Endodermal cell (in vitro differentiated cells): ENCODE measurements at places on chromosomes 11 and 22. TPM values are rescaled to one million over a fixed set of nuclear protein-coding genes. Genes with fewer than 3 reads are reported as not detected.
A peak's percentile ranks its signal among the peaks of the same experiment; 100 is the strongest.

Gene CSRP3
- total RNA-seq = not detected in 3 replicates

DNA sequence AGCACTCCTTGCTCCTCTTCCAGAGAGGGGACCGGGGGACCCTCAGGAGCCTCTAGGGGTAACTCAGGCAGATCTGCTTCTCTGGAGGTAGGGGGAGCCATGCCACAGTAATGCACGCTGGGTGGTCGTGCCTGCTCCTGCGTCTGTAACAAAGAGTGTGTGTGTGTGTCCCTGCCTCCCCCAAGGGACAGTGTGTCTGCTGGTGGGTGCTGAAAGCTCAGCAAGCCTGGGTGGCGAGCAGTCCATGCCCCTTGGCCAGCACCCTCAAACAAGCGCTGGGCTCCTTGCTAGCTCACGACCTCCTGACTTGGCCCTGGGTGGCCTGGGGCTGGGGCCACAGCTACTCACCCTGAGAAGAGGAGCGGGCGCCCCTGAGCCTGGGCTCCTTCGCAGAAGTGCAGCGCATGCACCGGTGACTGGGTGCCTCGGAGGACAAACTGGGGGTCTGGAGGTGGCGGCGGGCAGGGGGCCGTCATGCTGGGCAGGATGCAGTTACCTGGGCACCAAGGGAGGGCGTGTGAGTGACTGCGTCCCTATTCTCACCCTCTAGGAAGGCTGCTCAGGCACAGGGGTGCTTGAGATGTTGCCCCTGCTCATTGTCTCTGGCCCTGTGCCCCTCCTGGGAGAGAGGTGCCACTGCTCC lies 33.7 kb downstream of the GNB1L start:
- peak; percentile 54 for DNase-seq
- H3K36me3 ChIP-seq = no peaks in the 10 kb centered on the region
- no peaks in the 10 kb centered on the region for H3K27me3 ChIP-seq
- H3K4me1 ChIP-seq = no peaks in the 10 kb centered on the region
- H3K27ac ChIP-seq = no peak overlapping the region

- H3K27me3 ChIP-seq = no peaks in the 10 kb centered on the region
- DNase-seq = no peak
- H3K27ac ChIP-seq = no peak overlapping the region
- H3K36me3 ChIP-seq = no peaks in the 10 kb centered on the region
Measured at GRCh38 chr11:8674859-8675258, 7.6 kb downstream of the TRIM66 start.

DNA sequence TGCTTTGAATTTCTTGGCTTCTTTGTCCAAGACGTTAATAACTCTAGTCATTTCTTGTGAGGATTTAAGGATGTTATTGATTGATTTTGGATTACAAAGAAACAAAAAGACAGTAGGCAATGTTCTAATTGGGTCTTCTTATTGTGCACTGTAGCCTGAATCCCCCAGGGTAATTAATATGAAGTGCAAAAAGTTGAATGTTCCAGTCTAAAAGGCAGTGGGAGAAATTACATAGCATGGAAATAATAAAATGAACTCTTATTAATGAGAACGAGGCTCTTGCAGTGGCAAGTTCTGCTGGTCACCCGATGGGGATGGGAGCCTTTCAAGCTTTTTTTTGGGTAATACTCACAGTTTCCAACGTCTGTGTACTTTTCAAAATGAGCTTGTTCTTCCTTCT lies 45.6 kb downstream of the UBASH3B start:
- H3K27me3 ChIP-seq = no peaks in the 10 kb centered on the region
- no peak overlapping the region for H3K4me3 ChIP-seq
- no peak for DNase-seq
- no peaks in the 10 kb centered on the region for H3K36me3 ChIP-seq

- no peak overlapping the region for H3K27ac ChIP-seq
- no peak overlapping the region for H3K4me3 ChIP-seq
- no peaks in the 10 kb centered on the region for H3K36me3 ChIP-seq
- H3K27me3 ChIP-seq = peaks cover 18% of the 10 kb centered on the region
- no peaks in the 10 kb centered on the region for H3K4me1 ChIP-seq
Measured at GRCh38 chr22:26901198-26901816, 243.9 kb downstream of the MIAT start.

Gene NAALADL1
- 4.5 to 6.8 TPM (median 5.4 TPM) in 3 replicates for total RNA-seq

DNA sequence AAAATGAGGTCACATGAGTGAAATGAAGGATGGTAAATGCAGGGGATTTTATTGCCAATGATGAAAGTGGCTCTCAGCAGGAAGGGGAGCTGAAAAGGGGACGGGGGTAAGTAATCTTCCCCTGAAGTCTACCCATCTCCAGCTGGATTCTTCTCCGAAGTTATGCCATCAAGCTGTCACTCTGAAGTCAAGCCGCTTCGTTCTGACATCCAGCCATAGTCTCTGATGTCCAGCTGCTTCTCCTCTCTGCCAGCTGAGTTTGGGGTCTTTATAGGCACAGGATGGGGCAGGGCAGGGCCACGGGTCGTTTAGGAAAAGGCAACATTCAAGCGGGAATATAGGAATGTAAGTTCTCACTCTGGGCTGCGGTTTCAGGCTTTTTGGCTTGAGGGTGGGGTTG lies 181.9 kb upstream of the ANO3 start:
- H3K4me3 ChIP-seq = no peak overlapping the region
- H3K4me1 ChIP-seq = no peaks in the 10 kb centered on the region
- DNase-seq = no peak
- no peaks in the 10 kb centered on the region for H3K27me3 ChIP-seq
- no peaks in the 10 kb centered on the region for H3K36me3 ChIP-seq

- DNase-seq = no peak
- no peak overlapping the region for H3K4me3 ChIP-seq
- no peaks in the 10 kb centered on the region for H3K27me3 ChIP-seq
- no peak overlapping the region for H3K27ac ChIP-seq
- no peaks in the 10 kb centered on the region for H3K4me1 ChIP-seq
- no peaks in the 10 kb centered on the region for H3K36me3 ChIP-seq
Measured at GRCh38 chr11:88188251-88188931, 13.1 kb upstream of the RAB38 start.

Gene OR8B2
- total RNA-seq = not detected in 2 replicates

DNA sequence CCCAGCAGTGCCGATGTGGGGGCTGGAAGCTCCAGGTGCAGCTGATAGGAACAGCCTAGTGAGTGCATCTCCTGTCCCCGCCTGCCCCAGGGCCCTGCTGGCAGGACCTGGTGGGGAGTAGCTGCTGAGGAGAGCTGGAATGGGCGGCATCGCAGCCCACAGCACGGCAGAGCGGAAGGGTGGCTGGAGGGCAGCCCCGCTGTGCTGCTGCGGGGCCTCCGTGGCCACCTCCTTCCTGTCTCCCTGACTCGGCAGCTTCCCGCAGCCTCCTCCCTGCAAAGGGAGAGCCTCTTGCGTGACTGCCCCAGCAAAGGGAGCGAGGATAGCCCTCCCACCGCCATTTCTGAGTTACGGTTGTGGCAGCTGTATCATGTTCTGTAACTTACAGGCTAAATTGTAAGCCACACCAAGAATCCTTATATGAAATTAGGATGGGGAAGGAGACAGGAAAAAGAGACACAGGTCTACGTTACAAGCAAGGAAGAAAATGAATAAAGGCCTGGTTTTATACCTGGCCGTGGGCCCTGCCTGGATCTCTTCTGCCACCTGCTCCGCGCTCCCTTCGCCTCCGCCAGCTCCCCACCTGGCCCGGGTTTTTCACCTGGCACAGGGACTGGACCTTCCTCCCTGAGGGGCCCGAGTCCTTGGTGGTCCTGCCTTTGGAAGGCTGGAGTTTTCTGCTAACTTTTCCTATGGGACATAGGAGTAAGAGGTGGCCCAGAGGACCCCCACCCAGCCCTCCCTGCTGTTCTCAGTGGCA lies 10.0 kb downstream of the TPCN2 start:
- DNase-seq = no peak
- H3K4me3 ChIP-seq = no peak overlapping the region
- H3K36me3 ChIP-seq = peaks cover 7% of the 10 kb centered on the region
- H3K4me1 ChIP-seq = no peaks in the 10 kb centered on the region
- H3K27ac ChIP-seq = no peak overlapping the region
- H3K27me3 ChIP-seq = no peaks in the 10 kb centered on the region

Gene MN1
- 4.4 to 5.1 TPM (median 4.5 TPM) in 3 replicates for total RNA-seq

DNA sequence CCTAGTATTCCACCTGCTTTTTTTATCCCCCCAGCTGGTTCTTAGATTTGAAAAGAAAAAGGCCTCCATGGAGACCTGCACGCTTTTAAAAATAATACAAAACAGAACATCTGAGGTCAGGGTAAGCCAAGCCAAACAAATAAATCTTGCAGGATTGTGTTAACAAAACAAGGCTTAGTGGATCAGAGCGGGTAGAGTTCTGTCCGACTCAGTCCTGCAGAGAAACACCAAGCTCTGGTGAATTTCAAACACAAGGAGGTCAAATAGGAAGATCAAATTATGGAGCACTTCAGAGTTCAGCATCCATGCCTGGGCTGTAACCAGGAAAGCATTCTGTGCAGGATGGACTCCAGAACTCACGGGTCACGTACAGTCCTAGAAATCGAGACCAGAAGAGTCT lies 86.9 kb downstream of the SYN3 start:
- H3K4me1 ChIP-seq = peaks cover 4% of the 10 kb centered on the region
- H3K4me3 ChIP-seq = no peak overlapping the region
- no peak for DNase-seq
- H3K27ac ChIP-seq = no peak overlapping the region
- H3K36me3 ChIP-seq = no peaks in the 10 kb centered on the region
- no peaks in the 10 kb centered on the region for H3K27me3 ChIP-seq

DNA sequence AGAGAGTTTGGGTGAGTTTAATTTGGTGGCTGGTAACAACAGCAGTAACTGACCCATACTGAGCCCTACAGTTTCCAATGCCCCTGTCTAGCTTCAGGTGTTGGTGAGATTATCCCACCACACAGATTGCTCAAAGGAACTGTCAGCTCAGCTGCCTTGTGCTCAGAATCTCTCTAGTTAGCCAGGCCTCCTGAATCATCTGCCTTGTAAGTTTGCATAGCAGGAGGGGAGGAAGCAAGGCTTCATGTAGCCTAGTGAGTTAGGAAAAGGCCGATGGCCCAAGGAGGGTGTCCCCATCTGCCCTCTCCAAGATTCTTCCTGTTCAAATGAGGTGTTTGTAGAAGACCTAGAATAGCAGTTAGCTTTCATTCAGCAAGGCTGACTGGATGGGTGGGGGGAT lies 74.3 kb downstream of the MICAL2 start:
- H3K27me3 ChIP-seq = no peaks in the 10 kb centered on the region
- H3K4me1 ChIP-seq = peaks cover 17% of the 10 kb centered on the region
- no peak overlapping the region for H3K27ac ChIP-seq

DNA sequence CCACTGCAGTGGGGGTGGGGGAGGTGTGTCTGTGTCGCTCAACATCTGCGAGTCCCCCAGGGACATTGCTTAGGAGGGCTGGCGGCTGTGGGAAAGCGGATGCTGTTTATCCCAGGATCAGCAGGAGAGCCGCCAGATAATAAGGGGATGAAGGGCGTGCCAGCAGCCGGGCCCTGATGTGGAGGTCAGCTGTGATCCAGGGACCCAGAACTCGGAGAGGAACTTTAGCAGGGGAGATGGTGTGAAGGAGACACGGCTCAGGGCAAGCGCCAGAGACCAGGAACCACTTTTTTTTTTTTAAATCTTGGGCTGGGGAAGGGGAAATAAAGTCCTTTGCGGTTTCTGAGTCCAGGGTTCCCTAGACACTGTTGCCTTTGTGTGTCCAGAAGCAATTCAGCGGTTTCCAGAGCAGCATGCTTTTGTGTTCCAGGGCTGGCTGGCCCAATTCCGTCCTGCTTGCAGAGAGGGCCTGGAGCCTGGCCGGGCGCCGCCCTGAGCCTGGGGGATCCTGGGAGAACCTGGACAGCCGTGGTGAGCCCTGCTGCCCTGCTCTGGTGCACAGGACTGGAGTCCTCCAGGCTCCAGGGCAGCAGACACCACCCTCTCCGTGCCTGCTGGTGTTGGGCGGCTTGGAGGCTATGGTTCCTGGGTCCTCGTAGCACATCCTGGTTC lies at the start of gene GRAMD4:
TSS of gene GRAMD4 (plus strand) at position 557 of the 672 bp plus-strand sequence. CDS start 6,414 bp downstream, outside the sequence.
- no peak within 1 kb of the TSS for H3K4me3 ChIP-seq
- H3K36me3 ChIP-seq = no peaks in the 10 kb centered on the region
- peak within 1 kb of the TSS; percentile 73 for H3K27ac ChIP-seq
- H3K4me1 ChIP-seq = no peaks in the 10 kb centered on the region

- peak overlapping the region; percentile 89 for H3K4me3 ChIP-seq
- H3K4me1 ChIP-seq = peaks cover 6% of the 10 kb centered on the region
- peaks cover 47% of the 10 kb centered on the region for H3K27me3 ChIP-seq
- H3K36me3 ChIP-seq = no peaks in the 10 kb centered on the region
Measured at GRCh38 chr11:123653483-123653826, 969 bp downstream of the SCN3B start.

Gene NPAS4
- total RNA-seq = not detected in 3 replicates

GRCh38 chr11:12235947-12236743 lies 125.8 kb downstream of the MICAL2 start:
- no peaks in the 10 kb centered on the region for H3K27me3 ChIP-seq
- DNase-seq = no peak
- H3K36me3 ChIP-seq = no peaks in the 10 kb centered on the region
- no peaks in the 10 kb centered on the region for H3K4me1 ChIP-seq
- no peak overlapping the region for H3K27ac ChIP-seq
- no peak overlapping the region for H3K4me3 ChIP-seq

DNA sequence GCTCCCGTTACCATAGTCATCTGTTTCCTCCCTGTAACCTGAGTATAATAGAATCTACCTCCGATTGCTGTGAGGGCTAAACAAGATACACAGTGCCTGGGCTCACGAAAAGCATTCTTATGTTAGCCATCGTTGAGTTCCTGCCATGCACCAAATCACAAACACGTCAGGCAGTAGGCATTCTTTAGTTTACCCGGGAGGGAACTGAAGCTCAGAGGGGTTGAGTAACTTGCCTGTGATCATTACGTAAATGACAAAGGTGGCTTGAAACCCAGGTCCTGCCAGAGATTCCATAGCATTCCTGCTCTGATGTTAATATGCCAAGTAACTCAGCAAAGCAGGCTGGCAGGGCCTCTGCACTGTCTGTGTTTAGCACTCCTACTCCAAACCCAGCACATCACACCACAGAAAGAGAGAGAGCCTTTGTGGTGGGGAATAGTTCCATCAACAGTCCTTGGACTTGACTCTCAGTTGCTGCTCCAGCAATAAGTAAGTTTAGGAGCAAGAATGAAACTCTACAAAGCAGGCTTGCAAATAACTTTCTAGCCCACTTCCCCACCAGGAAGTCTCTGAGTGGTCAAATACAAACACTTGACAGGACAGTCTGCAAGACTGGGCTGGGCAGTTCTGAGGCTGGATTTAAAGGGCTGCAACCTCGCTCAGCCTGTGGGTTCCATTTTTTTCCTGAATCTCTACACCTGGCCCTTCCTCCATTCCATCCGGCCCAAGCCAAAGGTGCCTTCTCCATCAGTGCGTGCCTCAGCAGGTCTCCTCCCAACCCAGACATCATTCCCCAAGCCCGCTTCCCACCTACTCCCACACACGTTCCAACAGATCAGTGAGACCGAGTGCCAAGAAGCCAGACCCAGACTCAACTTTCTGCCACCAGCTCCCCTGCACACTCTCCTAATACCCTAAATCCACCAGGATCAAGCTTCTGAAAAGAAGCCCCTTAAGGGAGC lies 1.1 kb downstream of the SCN2B start:
- peak overlapping the region; percentile 76 for H3K4me3 ChIP-seq
- H3K4me1 ChIP-seq = no peaks in the 10 kb centered on the region

Gene ACTN3
- total RNA-seq = 1.7 and 1.8 TPM in 2 replicates
